GDM1 (cell line): ENCODE measurements at places on chromosomes 12 and 14.
A peak's percentile ranks its signal among the peaks of the same experiment; 100 is the strongest.

GRCh38 chr14:105879867-105880561, 353.6 kb downstream of the TMEM121 start:
- DNase-seq, result peak; percentile 94

GRCh38 chr12:3189282-3189681, 112.1 kb downstream of the TSPAN9 start:
- no peak for DNase-seq

- DNase-seq, result no peak
These were observed 10.6 kb upstream of the FOXN3 start for GRCh38 chr14:89427426-89428172.

DNA sequence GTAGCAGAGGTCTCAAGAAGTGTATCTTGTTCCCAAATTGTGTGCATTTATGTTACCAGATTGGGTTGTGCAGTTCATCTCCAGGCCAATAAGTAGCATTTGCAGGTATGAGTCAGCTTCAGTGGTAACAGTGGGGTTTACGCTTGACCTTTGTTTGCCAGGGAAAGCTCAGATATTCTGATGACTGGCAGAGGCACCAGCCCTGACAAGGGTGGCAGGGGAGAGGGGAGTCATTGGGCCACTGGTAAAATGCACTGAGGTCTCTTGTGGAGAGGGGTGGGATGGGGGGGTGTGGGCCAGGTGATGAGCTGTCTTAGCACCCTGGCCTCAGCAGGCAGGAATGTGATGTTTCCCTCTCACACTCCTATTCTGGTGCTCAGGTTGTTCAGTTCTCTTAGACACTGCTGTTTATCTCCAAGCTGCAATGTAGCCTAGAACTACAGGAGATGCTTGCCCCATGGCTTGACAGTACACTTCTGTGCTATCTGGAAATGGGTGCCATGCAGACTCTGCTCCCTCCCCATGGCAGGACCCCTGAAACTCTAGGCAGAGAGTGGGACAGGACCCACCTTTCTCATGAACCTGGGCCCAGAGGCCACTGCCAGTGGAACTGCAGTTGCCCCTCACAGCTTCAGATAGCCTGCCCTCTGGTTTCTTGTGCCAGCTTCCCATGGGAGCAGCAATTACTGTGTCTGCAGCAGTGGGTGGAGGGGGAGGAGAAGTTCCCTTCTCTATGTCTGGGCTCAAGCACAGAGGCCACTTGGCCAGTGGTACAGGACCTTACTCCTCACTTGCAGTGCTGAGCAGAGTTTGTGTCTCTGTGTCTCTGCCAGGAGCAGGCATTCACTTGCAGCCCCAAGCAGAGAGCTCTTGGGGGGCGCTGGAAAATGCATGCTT, 31.9 kb downstream of the USP15 start:
- no peak for DNase-seq

GRCh38 chr12:108253540-108253939, 85.6 kb downstream of the CMKLR1 start:
- no peak for DNase-seq

DNA sequence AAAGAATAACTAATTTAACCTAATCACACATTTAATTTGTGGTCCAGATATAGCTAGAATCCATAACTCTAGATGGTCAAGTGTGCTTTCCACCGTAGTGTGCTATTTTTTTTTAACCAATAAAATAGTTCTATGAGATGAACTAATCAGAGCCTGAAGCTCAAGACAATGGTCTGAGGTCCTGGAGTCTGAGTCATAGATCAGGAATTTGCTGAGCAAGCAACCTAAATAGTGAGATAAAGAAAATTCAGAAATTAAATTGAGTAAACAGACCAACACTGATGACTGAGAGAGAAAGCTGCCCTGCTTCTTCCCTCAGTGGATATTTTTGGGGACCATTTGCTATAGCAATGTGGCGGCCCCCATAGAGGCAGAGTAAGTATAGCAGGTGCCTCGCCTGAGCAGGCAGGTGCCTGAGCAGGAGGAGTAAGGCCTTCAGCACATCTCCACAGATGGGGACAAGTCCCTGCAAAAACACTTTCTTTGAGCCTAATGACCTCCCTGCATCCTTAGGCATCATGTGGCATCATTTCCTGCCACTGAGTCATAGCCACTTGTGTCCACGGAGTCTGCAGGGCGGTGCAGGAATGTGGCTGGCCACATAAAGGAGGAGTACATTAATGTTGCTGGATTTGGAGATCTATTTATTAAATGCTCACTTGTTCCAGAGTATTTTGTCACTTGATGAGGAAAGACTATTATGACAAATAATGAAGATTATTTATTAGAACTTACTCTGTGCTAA, 13.9 kb upstream of the CLEC4E start:
- DNase-seq, result no peak

DNA sequence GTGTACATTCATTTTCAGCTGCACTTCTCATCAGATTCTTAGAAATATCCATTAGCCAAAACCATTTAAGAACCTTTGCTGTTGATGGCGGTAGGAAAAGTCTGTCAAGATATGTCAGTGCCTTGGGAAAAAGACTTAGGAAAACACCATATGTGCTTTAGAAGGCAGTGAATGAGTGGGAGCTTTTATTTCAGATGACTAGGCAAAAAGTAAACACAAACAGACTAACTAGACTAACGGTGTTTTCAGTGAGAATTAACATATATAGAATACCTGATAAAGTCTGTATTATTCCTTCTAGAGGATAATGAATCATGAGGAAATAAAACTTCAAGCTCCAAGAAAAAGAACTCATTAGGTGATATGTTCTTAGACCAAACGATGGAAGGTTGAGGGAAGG, 418.9 kb downstream of the NAV3 start:
- DNase-seq, result no peak

GRCh38 chr12:5511644-5512600, 80.0 kb downstream of the NTF3 start:
- DNase-seq, result no peak

- DNase-seq, result no peak
These were observed 757 bp downstream of the SLC25A3 start for GRCh38 chr12:98594050-98594835.

- DNase-seq, result no peak
These were observed 200.4 kb downstream of the PIK3C2G start for GRCh38 chr12:18461758-18462157.

GRCh38 chr12:11765817-11766794, 116.6 kb downstream of the ETV6 start:
- peak; percentile 38 for DNase-seq

GRCh38 chr12:126535971-126536370, 1470.7 kb downstream of the AACS start:
- no peak for DNase-seq

- DNase-seq, result no peak
These were observed 69.6 kb upstream of the AEBP2 start for GRCh38 chr12:19369691-19370148.

GRCh38 chr12:67582238-67582834, 66.2 kb upstream of the DYRK2 start:
- DNase-seq, result no peak

GRCh38 chr14:79091381-79091963, 921.3 kb downstream of the NRXN3 start:
- DNase-seq, result no peak

DNA sequence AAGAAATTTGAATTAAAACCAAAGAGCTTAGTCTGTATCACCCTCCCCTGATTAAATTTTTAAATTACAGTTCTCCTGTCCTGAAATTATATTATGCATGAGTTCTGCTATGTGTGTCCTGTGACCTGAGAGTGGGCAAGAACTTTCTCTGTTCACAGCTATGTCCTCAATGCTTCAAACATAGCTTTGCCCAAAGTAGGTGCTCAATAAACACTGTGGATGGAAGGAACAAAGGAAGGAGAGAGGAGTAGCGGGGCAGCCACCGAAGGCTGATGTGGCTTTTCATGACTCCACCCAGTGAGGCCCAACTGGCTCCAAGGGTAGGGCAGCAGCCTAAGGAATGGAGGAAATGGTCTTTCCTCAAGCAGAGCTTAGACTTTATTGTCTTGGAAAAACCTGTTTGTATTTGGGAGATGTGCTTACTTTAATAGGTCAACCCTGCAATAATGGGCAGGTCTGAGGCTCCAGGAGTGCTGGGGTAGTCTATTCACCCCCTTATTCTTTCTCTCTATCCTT, 7.6 kb upstream of the MARK3 start:
- no peak for DNase-seq

- DNase-seq, result no peak
These were observed 12.4 kb upstream of the SIX1 start for GRCh38 chr14:60661721-60662120.

DNA sequence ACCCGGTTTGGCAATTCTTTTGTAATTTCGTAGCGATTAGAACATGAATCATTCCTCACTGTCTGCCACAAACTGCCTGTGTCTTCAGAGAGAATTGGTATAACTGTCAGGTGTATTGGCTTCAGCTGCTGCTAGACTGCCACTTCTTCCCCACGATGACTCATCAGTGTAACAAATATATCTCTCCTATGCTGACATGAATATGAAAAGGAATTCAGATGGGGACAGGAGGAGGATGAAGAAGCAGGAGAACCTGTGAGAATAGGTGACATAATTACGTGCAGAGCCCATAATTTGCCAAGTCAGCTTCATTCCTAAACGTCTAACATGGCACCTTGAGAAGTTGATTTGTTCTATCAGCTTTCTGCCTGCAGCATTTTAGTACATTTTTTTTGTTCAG, 64.9 kb downstream of the FRMD6 start:
- DNase-seq, result no peak

GRCh38 chr12:118357257-118358007, 15.3 kb downstream of the TAOK3 start:
- DNase-seq, result peak; percentile 57

DNA sequence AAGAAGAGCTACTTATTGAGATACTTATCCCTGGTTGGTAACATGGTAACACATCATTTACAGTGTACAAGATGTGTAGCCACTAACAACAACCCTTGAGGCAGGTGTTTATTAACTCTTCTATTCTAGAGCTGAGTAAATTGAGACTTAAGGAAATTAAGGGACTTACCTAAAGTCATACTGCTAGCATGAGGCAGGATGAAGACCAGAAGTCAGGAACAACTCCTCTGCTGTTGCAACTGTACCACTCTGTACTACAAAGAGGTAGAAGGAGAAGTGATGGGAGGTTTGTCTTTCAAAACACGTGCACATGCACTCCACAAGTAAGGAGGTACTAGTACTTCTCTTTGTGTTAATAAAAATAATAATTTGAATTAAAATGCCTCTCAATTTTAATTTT, 79.9 kb downstream of the LLPH start:
- no peak for DNase-seq

DNA sequence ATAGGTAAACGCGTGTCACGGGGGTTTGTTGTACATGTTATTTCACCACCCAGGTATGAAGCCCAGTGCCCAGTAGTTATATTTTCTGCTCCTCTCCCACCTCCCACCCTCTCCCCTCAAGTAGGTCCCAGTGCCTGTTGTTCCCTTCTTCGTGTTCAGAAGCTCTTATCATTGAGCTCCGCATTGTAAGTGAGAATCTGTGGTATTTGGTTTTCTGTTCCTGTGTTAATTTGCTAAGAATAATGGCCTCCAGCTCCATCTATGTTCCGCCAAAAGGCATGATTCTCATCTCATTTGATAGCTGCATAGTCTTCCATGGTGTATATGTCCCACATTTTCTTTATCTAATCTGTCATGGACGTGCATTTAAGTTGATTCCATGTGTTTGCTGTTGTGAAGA, 6.9 kb upstream of the GPRC5D start:
- no peak for DNase-seq

DNA sequence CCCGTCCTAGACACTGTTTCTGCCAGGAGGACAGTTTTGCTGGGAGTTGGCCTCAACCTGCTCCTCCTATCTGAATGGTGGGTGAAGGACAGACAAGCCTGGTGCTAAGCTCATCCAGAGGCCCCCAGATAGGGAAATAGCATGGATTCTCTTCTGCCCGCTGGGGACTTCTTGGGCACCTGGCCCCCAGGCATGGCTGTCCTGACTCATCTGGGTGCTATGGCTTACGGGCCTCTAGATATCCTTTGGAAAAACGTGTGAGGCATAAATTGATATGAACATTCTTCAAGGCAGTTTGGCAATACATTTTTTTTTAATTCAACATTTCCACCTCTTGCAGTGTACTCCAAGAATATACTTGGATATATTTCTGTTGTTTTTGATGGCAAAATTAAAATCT, 8.6 kb downstream of the TECPR2 start:
- DNase-seq, result no peak

GRCh38 chr12:23055004-23055403, 430.0 kb downstream of the ETNK1 start:
- no peak for DNase-seq

GRCh38 chr14:74038020-74038859, 19.1 kb downstream of the BBOF1 start:
- peak; percentile 11 for DNase-seq

GRCh38 chr12:79857675-79858074, 77.2 kb downstream of the PPP1R12A start:
- DNase-seq, result no peak

DNA sequence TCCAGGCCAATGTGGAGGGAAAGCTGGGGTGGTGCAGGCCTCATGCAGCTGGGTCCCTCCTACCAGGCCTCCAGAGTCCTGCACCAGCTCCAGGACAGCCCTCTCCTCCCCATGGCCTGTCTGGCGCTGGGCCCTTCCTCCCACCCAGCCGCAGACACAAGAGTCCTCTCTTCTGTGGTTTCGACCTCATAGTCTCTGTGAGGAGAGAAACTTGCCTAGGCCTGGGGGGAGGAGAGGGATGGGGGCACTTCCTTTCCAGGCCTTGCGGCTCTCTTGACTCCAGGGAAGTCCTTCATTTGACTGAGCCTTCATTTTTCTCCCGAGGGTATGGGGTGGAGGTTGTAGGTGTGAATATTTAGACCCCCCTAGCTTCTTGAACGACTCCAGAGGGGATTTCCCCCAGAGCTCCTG, 2.3 kb downstream of the MMP14 start:
- peak; percentile 68 for DNase-seq
